ENCODE measurements at places on chromosomes 5 and 9.

DNA sequence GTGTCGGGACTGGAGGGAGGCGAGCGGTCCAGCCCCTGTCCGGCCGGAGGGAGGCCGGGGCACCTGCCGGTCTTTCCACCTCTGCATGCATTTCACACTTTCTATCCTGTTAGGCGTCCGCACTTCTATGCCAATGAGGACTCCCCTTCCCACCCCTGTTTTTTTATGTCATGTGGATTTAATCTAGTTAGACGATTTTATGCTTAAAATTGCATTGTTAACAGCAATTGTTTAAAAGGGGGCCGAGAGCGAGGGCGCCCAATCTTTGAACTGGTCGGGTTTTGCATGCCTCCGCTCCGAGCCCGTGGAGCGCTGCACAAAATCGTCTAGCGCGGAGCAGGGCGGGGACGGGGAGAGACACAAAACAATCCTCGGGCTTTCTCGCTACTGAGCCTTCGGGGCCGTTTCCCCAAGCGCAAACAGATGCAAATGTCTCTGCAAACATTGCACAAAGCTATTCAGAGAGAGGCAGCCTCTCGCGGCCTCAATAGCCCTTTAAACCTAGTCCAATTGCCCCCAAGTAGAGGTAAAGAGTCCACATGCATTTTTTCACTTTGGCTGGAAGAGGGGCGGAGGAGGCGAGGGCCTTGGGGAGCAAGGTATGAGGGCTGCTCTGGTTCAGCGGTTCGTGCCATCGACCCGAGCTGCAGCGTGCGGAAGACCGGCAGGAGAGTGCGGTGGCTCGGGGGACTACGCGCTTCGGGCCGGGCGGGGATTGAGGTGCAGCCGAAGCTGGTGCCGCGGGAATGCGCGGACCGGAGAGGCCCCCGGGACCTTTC lies 37.5 kb upstream of the TIFAB start:
- peak; percentile 28 for DNase-seq

- DNase-seq, result no peak
Observed at GRCh38 chr9:114153761-114154599, 1.4 kb upstream of the COL27A1 start.

DNA sequence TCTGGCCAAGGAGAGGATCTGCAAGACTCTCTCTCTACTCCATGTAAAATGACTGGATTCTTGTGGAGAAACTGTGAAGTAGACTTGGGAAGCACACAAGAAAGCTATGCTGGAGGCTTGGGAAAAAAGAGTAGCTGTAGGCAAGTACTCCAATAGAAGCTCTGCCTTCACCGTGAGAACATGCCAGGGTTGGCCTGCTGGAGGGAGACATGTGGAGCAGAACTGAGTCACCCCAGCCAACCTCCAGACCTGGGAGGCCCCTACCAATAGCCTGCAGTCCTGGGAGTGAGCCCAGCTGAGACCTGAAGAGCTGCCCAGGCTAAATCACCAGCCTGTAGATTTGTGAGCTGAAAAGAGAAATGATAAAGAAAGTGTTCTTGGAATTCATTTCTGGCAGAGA lies 66.6 kb downstream of the DEPDC1B start:
- no peak for DNase-seq

DNA sequence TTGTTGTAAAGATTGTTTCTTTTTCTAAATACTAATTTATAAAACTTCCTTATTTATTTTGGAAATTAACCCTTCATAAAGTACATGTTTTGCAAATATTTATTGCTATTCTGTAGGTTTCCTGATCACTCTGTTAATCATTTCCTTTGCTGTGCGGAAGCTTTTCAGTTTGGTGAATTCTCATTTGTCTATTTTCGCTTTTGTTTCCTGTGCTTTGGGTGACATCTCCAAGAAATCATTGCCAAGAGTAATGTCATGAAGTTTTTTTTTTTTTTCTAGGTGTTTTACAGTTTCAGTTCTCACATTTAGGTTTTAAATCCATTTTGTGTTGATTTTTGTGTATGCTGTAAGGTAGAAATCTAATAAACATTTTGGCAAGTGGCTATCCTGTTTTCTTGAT lies 1899.8 kb upstream of the ACO1 start:
- no peak for DNase-seq

DNA sequence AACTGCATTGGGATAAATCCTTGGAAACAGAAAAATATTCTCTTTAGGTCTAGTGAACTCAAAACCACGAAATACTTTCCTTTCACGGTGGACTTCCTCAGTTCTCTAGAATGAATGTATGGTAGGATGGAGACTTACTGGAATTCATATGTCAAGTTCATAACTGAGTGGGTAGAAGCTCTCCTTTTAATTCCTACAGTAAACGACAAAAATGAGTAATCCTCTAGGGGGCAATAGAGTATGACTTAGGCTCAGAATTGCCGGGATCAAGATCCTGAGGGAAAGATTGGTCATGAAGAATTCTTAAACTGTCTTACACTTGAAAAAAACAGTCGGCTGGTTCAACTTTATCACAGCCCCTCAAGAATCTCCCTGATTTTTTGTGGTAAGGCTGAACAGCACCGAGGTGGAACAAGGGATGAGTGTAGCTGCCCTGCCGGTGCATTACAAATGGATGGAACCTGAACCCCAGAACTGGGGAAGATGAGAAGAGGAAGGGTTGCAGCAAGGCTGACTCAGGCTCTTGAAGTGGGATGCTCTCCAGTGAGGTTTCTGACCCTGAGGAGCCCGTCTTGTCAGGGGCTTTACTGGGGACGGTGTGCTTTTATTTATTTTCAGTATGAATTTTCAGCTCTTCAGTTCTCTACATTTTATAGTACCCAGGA lies 14.0 kb upstream of the LOX start:
- peak; percentile 2 for DNase-seq

GRCh38 chr9:136281421-136282271 lies 22.2 kb downstream of the CCDC187 start:
- no peak for DNase-seq

- DNase-seq, result no peak
Observed at GRCh38 chr9:77440057-77440456, 208.1 kb downstream of the GNA14 start.

- peak; percentile 9 for DNase-seq
Observed at GRCh38 chr9:132877824-132878694, at the start of gene AK8. Gene AK8 (minus strand): TSS chr9:132878284. CDS start chr9:132878255, 29 bp downstream.

- DNase-seq, result no peak
Observed at GRCh38 chr5:75387806-75388205, 50.8 kb downstream of the HMGCR start.

DNA sequence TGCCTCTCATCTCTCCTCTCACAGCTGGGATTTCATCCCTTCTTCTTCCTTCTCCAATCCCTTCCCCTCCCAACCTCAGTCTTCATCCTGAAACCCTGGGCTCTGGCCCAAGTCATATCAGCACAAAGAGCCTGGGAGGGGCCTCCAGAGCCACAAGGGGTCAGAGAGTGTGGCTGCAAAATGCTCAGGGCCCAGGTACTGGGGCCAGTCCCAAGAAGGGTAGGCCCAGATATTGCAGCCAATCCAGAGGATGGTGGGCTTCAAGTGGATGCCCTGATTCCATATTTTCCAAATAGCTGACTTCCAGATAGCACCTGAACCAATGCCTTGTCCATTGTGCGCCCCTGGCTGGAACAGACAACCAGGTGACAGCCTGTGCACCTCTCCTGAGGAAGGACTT lies 193.9 kb downstream of the MED10 start:
- DNase-seq, result no peak

DNA sequence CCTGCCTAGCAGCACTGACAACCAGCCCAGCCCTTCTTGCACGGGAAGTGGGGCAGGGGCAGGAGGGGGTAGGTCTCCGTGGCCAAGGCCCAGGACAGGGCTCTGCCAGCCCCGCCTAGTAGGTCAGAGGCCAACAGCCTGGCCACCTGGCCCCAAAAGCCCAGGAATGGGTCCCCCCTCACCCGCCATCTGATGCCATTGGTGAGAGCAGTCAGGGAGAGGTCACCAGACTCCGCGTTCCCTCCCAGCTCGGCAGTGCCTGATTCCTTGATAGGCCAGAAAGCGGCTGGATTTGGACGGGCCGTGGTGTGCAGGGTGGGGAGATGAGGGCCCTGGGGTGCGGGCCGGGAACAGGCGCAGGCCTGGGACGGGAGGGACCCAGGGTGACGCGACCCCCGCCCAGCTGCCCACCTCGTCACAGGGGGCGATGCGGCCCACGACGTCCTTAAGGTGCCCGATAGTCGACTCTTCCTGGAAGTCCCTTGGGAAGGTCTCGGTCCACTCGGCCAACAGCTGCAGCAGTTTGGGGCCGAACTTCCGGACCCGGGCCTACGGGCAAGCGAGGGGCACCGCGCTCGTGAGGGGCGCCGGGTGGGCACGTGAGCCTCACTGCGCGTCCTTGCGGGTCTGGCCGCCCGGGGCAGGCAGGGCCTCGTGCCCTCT lies 64.5 kb upstream of the RNF130 start:
- no peak for DNase-seq

DNA sequence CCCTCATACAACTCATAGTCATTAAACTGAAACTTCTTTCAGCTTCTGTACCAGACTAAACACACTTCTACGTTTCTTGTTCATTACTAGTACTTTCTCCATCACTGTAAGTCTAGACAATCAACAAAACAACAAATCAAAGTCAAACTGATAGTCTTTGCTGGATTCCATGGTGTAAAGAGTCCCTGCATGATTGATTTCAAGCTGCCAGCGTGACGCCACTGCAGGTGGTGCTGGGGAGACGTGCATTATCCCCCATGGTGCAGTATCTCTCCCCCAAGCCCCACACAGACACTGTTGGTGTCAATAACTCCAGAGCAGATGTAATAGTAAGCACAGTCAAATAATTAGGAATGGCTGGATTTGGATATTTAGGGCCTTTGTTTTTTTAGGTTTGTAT lies 10.7 kb upstream of the SLC2A8 start:
- DNase-seq, result no peak

GRCh38 chr9:75950998-75951397 lies 60.5 kb downstream of the PCSK5 start:
- no peak for DNase-seq

DNA sequence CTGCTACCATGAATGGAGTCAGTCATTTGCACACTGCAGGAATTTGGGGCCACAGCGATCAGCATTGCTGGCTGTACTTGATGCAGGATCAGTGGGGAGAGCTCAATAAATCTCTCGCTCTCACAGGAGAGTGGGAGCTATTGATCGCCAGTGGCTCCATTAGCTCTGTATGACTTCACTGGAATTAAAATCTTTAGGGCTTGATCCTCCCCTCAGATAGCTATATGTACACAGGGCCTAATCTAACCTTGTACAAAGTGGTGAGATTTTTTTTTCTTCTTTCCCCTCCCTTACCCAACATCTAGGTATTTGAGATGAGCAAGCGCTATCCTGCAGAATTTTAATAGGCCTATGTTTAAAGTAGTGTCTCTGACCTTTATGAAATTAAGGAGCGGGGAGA lies 84.9 kb downstream of the IZUMO3 start:
- DNase-seq, result no peak

DNA sequence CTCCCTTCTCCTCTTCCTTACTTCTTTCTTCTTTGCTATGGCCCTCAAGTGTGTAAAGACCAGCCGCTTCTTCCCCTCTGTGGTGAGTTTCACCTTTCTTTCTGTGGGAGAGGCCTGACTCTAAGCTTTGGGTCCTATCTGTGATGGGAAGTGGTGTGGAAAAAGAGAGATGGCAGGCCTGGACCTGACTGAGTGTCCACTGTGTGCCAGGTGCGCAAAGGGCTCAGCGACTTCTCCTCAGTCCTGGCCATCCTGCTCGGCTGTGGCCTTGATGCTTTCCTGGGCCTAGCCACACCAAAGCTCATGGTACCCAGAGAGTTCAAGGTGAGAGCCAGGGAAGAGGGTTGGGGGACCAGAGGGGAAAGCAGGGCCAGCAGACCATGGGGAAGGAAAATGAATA lies 5.9 kb downstream of the SLC4A9 start:
- DNase-seq, result no peak

GRCh38 chr5:174222891-174223290 lies 177.4 kb downstream of the NSG2 start:
- no peak for DNase-seq

- no peak for DNase-seq
Observed at GRCh38 chr9:134373269-134373668, 47.0 kb downstream of the RXRA start.

GRCh38 chr9:105070176-105070575 lies 142.2 kb upstream of the ABCA1 start:
- DNase-seq, result no peak

DNA sequence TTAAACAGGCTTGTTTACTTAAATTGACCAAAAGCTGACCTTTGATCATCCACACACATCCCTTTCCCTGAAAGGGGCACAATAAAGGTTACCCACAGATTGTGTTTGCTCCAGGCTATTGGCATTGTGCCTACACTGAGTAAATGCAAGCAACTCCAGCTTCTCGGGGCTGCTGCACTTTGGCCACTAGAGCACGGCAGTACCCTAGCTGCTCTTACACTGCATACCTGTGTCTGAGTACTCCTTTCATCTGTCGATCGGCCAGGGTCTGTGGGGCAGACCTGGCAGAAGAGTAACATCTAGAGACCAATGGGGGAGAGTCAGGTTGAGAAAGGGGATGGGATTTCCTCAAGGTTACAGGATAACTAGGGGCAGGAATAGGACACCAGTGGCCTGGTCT lies 281.9 kb upstream of the NMUR2 start:
- no peak for DNase-seq
